ENCODE measurements at places on chromosomes 7 and 10.

- no peak for DNase-seq
Observed at GRCh38 chr10:121293110-121293509, 305.1 kb downstream of the FGFR2 start.

GRCh38 chr7:142319970-142320369 is 62.1 kb upstream of the PRSS58 start:
- no peak for DNase-seq

DNA sequence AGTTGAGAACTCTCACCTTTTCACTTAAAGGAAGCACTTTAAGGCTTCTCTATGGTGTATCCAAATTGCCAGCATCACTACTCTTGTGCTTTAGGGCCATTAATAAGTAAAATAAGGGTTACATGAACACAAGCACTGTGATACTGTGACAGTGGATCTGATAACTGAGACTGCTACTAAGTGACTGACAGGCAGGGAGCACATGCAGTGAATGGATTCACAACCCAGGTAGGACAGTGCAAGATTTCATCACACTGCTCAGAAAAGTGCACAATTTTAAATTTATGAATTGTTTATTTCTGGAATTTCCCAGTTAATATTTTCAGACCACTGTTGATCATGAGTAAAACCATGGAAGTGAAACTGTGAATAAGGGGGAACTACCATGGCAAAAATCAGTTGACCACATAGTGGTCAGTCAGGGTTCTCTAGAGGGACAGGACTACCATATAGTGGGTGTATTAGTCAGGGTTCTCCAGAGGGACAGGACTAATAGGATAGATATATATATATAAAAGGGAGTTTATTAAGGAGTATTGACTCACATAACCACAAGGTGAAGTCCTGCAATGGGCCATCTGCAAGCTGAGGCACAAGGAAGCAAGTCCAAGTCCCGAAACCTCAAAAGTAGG is 20.9 kb upstream of the CYP51A1 start:
- DNase-seq, result no peak

- DNase-seq, result no peak
Observed at GRCh38 chr10:131533846-131534526, 222.5 kb upstream of the TCERG1L start.

DNA sequence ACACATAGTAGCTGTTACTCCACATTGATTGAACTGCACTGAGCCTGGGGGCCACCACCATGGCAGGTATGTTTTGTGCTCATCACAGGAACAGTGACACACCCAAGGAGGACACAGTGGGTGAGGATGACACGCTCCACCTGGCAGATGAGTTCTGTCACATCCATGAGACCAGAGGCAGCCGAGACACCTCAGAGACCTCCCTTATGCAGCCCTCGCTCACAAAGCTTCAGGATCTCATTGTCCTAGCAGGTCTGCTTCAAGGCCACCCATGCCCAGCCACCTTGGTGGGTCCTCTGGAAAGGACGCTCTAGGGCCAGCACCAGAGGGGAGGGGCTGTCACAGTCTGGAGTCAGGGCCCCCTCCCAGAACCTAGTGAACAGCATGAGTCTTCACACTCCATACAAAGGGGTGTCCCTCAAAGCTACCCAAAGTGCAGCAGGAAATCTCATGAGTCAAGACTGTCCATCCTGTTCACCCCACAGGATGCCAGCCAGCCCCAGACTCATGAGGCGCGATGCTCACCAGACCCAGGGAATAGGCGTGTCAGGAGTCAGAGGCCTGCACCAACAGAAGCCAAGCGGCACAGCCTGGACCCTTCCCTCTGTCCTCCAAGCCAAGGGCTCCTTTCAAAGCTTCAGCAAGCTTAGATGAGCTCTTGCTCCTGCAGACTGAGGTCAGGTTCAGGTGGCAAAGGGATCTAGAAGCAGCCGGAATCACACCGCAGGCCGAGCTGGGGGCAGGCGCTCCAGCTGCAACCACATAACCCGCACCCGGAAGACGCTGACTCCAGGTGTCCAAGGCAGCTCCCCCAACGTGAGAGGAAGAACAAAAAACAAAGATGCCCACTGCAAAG is 9.6 kb downstream of the FAM53B start:
- no peak for DNase-seq

DNA sequence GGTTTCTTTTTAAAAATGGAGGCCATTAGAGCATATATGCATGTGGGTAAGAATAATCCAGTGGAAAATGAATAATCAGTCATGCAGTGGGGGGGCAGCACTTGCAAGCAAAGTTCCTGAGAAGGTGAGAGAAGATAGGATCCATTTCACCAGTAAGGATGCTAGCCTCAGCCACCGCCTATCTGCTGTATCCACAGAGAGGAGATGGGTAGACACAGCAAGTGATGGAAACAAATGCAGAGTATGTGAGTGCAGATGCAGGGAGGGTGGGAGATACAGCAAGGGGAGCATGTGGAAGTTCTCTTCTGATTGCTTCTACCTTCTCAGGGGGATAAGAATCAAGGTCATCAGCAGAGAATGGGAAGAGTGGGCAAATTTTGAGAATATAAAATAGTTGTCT is 171.4 kb upstream of the PDE1C start:
- no peak for DNase-seq

- no peak for DNase-seq
Observed at GRCh38 chr7:131042269-131043160, 285.2 kb upstream of the MKLN1 start.

DNA sequence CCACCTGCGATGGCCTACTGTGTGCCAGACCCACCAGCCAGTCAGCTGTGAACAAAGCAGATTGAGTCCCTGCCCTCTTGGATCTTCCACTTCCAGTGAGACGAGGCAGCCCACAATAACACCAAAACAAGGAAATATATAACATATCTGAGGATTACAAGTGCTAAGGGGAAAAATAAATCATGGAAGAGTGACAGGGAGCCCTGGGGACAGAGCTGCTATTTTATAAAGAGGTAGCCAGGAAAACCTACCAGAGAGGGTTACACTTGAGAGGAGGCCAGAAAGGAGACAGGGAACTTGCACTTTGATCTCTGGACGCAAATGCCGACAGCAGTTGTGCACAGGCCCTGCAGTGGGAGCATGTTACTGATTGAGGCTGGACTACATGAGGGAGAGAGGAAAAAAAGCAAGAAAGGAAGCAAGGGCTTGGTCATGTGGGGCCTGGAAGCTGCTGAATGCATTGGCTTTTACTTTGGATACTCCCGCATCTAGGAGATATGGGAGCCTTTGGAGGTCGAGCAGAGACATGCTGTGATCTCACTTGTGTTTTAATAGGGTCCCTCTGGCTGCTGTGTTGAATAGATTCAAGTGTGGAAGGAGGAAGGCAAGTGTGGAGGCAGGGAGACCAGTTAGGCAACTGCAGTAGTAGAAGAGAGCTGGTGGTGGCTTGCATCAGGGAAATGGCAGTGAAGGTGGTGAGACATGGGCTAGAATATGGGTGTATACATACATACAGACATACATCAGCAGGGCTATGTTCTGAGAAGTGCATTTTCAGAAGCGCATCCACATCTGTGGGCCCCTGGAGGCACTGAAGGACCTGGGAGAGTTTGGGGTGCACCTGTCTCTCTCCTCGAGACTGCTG is 26.2 kb downstream of the MINDY4 start:
- DNase-seq, result no peak

- no peak for DNase-seq
Observed at GRCh38 chr10:119302172-119302571, 94.8 kb downstream of the GRK5 start.

DNA sequence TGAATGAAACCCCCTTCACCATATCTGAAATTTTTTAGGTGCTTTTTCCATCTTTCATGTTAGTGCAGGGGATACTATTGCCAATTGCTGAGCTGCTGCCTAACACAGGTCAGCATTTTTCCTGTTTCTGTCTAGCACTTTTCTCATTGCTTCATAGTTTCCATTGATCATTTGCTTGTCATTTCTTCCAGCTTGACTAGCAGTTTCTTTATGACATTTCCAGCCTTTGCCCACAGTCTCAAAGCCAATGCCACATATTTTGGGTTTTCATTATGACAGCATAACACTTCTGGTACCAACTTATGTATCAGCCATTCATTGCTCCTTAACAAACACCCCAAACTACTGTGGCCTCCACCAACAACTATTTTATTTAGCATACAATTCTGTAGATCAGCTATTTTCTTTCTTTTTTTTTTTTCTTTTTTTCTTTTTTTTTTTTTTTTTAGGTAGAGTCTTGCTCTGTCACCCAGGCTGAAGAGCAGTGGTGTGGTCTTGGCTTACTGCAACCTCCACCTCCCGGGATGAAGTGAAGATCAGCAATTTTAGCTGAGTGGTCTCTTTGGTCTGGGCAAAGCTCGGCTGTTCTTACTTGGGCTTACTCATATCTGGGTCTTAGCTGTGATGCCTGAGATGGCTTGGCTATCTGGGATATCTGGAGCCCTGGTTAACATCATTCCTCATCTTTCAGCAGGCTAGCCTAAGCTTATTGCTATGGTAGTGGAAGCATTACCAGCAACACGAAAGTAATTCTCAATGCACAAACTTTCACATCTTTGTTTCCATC is 102.3 kb downstream of the EPC1 start:
- DNase-seq, result no peak

DNA sequence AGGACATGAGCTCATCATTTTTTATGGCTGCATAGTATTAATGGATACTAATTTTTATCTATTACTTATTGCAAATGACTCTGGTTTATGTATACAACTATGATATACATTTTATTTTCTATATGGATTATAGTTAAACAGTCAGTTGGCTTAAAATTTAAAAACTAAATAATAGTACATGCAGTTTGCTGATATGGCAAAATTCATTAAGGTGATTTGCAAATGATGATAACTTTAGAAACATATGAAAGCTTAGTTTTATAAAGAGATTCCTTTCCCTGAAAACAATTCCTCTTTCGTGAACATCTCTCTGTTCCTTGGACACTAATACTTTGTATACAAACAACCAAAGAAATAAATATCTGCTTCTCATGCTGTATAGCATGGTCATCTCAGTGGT is 165.5 kb upstream of the SEMA3E start:
- DNase-seq, result no peak

- no peak for DNase-seq
Observed at GRCh38 chr7:2996141-2996540, 47.5 kb downstream of the CARD11 start.

GRCh38 chr7:84302949-84303348 is 108.4 kb upstream of the SEMA3A start:
- DNase-seq, result no peak

- no peak for DNase-seq
Observed at GRCh38 chr7:98079891-98080648, 26.6 kb upstream of the LMTK2 start.

DNA sequence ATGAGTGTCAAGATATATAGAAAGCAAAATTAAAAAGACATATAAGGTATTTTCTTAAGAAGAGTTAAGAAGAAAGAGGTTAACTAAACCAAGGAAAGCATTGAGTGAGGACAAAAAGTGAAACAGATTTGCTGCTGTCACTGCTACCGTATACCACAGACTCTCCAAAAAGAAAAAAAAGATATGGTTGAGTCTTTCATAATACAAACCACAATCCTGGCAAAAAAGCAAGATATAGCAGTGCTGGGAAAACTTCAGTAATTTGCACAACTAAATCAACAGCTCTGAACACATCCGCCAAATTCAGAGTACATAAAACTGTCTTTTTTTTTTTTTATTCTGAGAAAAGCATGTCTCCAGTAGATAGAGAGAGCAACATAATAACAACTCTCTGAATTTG is 114.7 kb downstream of the ETV1 start:
- no peak for DNase-seq

GRCh38 chr10:124564881-124565280 is 103.3 kb downstream of the LHPP start:
- DNase-seq, result no peak

GRCh38 chr10:90598513-90598912 is 259.3 kb downstream of the HTR7 start:
- no peak for DNase-seq

GRCh38 chr7:54680377-54681005 is 78.5 kb downstream of the SEC61G start:
- no peak for DNase-seq

- DNase-seq, result no peak
Observed at GRCh38 chr10:117716889-117717288, 174.3 kb downstream of the EMX2 start.

DNA sequence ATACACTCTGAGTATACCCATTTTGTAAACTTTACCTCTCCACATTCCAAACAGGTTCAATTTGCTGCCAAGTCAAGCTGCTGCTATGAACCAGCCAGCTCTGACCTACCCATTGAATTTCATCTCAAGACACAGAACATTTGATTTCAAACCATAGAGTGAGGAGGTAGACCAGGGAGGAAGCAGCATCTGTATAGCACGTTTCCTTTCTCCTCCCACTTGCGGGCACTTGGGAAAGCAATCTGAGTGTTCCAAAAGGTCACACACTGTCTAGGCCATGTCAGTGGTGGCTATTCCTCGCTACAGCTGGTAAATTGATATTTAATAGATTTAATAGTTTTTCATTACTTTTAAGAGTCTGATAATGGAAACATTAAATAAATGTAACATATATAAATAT is 147.8 kb upstream of the EEPD1 start:
- DNase-seq, result no peak
